ENCODE measurements at places on chromosomes 3 and 15.

GRCh38 chr3:116741467-116741866 lies 31.9 kb downstream of the TUSC7 start:
- no peak for DNase-seq

- DNase-seq, result no peak
These were observed 39.0 kb downstream of the MECOM start for GRCh38 chr3:169624533-169624972.

DNA sequence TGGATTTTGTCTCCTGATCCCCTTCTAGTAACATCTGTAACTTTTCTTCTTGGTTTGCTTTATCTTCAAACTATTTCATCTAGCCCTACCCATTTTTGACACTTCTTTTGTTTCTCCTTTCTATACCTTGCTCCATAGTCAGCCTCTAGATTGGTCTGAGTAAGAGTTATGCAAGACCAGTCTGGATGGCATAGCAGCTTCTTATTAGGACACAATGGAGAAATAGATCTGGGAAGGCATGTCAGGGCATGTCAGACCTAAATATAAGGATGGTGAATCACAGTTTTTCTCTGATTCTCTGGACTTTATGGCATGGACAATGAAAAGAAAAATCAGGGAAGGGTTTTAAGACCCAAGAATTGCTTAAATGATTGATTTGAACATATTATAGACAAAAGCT lies 452.5 kb downstream of the RAP2B start:
- DNase-seq, result no peak

DNA sequence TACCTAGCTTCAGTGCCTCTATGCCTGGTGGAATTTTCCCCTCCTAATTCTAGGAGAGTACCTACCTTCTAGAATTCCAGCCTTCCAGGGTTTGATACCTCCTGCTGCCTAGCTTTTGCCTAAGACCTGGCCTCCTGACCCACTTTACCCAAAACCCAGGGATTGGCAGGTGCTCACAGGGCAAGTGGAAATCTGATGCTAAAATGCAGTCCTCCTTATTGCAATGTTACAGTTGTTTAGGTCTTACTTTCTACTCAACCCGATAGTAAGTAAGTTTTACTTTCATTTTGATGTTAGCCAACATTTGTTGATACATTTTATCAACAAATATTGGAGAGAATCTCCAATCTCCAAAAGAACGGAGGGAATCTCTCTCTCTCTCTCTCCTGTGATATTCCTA lies 275.9 kb downstream of the DOCK3 start:
- no peak for DNase-seq

- no peak for DNase-seq
These were observed 420 bp upstream of the TMIE start for GRCh38 chr3:46700772-46701171.

DNA sequence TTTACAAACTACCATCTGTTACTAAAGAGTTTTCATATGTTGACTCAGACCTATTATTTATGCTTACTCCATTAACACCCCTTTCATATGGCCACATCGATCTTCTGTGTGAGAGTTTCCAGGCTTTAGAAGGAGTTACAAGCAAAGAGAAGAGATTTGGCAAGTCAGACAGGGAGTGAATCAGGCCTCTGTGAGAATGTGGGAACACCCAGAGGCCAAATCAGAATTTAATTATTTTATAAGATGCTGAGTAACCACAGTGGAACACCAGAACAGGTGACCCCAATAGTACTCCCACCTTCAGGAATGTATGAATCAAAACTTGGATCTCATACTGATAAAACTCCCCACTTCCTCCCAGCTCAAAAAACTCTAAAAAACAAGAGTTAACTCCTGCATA lies 42.0 kb downstream of the IFT57 start:
- no peak for DNase-seq

- no peak for DNase-seq
These were observed 6.5 kb upstream of the TM4SF19 start for GRCh38 chr3:196344663-196345062.

- DNase-seq, result no peak
These were observed 52.7 kb downstream of the CHST2 start for GRCh38 chr3:143172062-143172794.

DNA sequence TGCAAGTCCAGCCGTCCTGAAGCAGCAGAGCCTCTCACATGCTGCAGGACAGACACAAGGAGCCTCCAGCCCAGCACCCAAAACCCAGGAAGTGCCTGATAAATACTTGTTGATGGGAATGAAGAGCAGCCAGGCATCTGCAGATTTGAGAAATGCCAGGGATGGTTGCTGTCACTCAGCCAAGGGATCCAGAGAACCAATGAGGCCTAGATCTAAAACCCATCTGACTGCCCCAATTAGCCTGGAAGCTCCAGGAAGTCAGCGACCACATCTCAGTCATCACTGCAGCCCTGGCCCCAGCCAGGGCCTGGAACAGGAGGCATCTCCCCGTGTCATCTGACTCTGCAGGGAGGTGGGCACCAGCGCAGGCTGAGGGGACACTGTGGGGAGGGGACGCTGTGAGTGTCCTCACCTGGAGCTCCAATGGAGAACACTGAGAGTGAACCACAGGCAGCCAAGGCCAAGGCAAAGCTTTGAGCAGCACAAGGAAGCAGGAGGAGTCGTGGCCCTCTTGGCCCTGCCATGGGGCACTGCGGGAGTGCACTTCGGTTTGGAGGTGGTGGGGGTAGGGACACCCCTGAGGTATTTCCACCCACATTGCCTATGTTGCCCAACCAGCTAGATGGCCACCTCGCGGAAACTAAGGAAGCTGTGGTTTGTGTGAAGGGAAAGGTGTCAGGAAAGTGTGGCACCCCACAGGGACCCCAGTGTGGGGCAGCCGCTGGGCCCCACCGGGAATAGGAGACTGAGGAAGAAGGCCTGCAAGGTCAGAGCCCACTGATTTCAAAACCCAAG lies 229.5 kb downstream of the VPS13C start:
- no peak for DNase-seq

DNA sequence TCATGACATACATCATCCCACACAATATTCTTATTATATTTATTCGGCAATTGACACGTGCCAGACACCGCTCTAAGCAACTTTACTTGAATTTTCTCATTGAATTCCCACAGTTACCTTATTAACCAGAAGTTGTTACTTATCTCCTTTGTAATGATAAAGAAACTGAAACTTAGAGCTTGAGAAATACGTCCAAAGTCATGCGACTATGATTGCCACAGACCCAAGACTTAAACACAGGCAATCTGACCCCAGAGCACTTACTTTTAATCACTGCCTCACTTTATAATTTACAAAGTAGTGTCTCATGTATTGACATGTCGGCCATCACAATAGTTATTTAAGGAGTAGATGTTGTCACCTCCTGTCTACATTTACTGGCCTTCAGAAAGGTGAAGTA lies 64.7 kb downstream of the ATP13A4 start:
- no peak for DNase-seq

DNA sequence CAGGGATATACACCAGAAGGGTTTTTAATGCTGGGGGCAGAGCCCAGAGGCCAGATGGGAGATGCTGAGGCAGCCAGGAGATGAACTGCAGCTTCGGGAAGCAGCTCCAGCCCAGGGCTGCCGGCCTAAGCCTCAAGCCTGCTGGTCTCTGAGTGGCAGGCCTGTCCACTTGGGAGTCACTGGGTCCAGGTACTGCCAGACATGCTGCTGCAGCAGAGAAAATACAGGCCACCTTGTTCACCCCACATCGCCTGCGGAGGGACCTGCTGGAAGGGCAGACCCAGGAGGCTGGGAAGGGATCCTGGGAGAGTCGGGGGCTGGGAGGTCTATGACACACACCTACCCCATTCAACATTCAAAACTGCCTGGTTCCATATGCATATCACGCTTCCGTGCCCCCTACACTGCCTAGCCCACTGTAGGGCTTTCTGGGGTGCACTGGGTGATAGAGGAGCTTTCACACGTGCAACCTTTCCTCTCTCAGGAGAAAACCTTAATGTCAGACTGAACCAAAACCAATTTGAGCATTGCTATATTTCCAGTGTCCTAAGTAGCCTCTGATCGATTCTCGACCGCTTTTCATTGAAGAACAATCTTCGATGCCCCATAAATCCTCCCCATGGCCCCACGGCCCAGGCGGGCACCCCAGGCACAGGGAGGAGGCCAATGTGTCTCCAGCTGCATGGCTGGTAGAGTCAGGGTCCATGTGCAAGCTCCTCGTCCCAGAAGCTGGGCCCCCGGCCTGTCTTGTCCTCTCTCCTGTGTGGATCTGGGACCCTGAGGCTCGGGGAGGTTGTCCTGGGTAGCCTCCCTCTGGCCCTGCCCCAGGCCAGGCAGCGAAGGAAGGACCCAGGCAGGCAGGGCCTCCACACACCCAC lies 147.4 kb downstream of the ATP10A start:
- DNase-seq, result no peak

DNA sequence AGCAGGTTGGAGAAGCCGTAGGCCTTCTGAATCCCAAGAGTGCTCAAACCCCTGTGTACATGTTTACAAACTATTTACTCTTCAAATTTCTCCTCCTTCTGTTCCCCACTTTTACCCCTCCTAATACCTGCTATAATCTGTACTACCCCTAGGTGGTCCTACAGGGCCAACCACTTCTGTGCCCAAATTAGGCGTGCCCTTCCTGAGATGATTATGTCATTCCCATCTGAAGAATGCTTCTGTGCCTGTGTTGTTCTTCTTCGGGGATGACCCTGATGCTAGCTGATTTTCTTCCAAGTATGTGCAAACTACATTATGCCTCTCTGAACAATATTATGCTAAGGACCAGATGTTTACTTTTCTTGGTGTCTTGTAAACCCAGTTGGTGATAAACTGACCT lies 20.5 kb downstream of the RBP2 start:
- no peak for DNase-seq

DNA sequence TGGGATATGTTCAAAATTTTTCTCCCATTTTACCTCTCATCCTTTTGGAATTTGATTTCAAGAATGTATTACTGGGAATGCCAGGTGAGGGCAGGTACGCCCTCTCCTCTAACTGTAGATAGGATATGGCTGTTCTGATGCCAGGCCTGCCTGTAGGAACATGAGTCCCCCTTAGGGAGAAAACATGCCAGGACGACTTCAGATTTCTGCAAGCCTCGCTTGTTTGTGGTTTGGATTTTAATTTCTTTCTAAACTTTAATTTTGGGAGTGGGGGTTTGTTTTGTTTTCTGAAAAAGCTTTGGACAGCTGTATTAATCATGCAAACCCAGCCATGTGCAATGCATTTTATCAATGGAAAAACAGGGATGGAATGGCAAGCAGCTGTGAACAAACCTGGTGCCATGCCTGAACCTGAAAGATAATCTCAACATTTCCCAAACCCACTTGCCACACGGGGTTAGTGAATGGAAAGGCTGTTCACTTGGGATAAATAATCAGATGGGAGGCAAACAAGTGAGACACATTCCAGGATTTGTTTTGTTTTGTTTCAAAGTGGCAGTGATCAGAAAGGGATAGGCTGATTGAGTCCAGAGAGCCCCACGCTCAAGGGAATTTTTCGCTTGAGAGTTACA lies 207.6 kb downstream of the GAP43 start:
- DNase-seq, result no peak
